ENCODE measurements at places on chromosomes 3 and 15.

- no peak for DNase-seq
Observed at GRCh38 chr3:146449613-146450012, 19.7 kb downstream of the PLSCR2 start.

GRCh38 chr15:83436513-83437158, 10.5 kb upstream of the SH3GL3 start:
- no peak for DNase-seq

GRCh38 chr3:68997887-68998286, 15.6 kb downstream of the EOGT start:
- no peak for DNase-seq

- DNase-seq = no peak
Observed at GRCh38 chr15:52023169-52023922, 4.3 kb downstream of the MAPK6 start.

GRCh38 chr15:37014566-37014965, 85.8 kb downstream of the MEIS2 start:
- DNase-seq = no peak

Data from DMS79 (cell line).